ENCODE measurements at places on chromosomes 6 and 20. TPM values are rescaled to one million over a fixed set of nuclear protein-coding genes. Genes with fewer than 3 reads are reported as not detected.

DNA sequence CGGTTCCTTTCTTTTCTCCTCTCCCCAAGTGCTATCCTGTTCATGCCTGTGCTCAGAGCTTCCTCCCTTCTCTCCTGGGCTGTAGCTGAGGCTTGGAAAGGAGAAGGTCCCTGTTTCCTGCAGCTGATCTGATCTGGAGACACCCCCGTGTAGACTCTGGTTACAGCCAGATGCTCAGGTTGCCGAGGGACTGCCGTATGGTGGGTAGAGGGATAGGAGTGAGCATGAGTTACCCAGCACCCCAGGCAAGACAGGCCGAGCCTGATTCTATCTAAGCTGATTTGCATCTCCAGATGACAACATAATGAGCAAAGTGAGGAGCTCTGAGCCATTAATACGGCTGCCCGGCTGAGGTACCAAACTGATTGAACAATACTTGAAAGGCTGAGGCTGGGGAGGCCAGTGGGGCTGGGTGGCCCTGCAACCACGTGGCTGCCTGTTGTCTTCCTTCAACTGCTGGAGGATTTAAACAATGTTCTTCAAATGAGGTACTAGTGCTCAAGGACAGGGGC lies 91.8 kb downstream of the ASXL1 start:
- no peak for DNase-seq

DNA sequence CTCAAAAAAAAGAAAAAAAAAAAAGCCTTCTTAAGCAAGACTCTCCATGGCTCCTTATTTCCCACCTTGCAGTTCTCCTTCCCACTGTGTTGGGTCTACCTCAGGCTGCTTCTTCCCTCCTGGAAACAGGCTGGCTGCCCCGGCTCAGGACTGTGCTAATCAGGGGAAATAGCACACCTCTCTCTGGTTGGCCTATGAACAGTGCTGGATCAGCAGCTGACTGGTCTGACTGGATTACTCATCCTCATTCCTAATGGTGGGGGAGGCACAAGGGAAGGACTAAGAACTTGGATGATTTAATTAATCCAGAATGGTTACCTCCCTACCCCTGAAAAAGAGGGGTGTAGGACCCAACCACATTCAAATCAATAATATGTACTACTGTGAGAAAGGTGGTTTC lies 3.9 kb upstream of the SRSF3 start:
- DNase-seq, result no peak

Gene CRISP2
- total RNA-seq, result not detected

DNA sequence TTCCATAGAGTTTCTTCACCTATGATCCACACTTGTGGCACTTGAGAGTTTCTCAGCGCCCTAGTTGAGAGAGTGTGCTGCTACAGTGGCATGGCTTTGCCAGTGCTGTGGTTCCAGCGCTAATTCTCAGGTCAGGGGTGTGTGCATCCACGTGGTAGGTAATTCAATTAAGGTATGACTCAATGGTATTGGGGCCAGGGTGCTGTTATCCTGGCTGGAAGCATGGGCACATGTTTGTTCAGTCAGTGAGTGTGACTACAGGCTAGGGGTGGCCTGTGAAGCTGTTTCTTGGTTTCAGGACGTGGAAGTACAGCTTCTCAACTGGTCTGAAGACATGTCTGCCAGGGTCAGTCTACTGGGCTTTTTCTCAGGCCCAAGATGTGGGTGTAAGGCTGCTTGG lies 3.0 kb upstream of the SEMG2 start:
- DNase-seq, result no peak

- no peak for DNase-seq
Measured at GRCh38 chr6:145569140-145569539, 166.2 kb downstream of the EPM2A start.

DNA sequence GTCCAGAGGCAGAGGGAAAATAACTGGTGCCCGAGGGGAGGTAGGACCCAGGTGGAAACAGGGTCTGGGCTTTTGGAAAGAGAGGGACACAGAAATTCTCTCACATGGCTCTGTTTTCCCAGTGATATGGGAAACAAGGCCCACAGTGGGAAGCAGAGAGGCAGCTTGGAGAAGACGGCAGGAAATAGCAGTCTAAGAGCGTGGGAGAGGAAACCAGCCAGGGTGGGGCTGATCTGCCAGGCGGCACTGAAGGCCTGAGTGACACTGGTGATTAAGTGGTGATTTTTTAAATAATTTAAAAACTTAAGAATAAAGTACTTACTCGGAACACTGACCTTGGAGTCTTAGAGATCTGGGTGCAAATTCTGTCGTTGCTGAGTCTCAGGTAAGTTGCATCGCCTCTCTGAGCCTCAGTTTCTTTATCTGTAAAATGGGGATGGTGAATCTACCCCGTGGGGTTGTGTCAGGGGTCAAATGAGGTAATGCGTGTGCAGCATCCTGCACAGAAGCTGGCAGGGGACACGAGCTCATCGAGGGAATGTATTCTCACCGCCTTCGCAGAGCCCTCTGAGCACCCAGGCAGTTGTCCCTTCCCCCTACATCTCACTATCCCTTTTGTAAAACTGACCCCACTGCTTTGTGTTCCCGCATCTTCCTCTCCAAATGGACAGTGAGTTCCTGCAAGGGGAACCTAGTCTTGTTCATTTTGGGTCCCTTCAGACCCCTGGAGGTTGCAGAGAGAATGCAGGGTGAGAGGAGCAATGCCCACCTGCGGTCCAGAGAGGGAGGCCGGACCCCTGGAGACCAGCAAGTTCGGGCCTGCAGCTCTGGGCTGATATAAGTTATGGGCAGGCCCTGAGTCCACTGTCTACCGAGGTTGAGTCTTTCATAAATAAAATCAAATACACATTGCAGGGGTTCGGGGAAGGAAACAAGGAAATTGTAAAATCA lies 228.6 kb upstream of the PMEPA1 start:
- no peak for DNase-seq

DNA sequence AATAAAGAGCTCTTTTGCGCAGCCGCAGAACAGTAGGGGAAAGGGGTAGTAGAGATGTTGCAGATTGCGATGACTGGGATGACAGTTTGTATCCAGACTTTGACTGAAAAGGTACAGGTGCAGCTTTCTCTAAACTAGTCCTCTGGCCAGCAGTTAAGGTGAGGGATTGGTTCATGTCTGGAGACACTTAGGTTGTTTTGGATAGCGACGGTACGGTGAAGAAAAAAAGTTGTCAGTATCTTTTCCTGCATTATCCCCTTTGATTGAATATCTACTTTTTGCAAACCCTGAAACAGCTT lies 537 bp downstream of the PRR3 start:
- DNase-seq, result peak; percentile 80

- no peak for DNase-seq
Measured at GRCh38 chr6:9057937-9058336, 622.6 kb upstream of the SLC35B3 start.

DNA sequence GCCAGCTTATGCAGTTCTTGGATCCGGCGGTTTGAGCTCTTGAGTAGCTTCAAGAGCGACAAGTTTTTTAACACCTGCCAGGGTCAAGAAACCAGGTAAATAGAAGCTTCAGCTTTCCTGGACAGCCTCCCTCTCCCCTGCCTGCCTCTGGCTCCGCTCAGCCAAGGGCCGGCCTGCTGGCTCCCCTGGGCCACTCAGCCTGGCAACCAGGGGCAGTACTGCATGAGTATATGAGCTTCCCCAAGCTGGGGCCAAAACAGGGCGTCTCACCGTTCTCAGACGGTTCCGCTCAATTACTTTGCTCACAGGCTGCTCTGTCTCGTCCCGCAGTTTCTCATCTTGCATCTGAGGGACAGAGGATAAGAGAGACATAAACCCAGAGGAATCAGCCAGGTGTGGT lies 856 bp downstream of the TP53TG5 start:
- no peak for DNase-seq

DNA sequence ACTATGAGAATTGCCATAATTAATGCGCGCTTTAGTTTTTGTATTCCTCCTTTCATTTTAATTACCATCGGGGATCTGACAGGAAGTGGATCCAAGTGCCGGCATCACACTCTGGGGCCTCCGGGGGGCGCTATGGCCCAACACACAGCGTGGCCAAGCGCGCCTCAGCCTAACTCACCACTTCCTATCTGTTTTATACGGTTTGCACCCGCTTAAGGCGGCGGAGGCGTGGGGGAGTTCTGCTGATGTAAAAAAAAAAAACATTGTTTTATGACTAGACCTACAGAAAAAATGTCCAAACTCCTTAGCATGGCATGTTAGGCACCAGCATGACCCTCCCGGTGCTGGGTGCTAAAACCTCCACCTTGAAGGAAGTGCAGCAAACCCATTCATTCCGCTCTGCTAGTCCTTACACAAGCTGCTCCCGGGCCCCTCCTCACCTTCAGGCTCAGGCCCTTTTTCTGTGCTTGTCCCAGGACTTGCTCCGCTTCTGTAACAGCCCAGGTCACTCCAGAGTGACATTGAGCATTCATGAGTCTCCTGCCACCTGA lies 4.5 kb upstream of the EBF4 start:
- peak; percentile 91 for DNase-seq

Gene AGPAT4
- total RNA-seq, result 3.7 TPM

- DNase-seq, result no peak
Measured at GRCh38 chr6:2502998-2503674, 247.6 kb downstream of the MYLK4 start.

GRCh38 chr6:2819115-2819514 lies 22.5 kb downstream of the SERPINB1 start:
- DNase-seq, result no peak

DNA sequence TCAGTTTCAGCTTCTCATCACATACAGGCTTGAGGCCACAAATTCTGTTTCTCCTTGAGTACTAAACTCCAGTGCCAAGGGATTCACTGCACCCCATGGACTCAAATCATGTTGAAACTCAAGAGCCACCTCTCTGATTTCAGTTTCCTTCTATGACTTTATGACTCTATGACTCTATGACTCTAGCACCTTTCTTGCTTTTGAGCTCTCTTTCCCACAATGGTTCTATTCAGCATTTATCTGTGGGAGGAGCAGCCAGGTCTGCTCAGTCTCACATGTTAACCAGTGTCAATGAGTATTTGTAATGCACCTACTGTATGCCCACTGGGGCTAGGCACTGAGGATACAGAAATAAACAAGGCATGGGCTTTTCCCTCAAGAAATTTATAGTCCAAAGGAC lies 14.6 kb upstream of the SLC22A2 start:
- no peak for DNase-seq

Gene TPBG
- total RNA-seq, result 0.07 TPM

Gene SIRPB1
- 2.0 TPM for total RNA-seq

Gene THBD
- not detected for total RNA-seq

Gene C2
- 2.1 TPM for total RNA-seq

Gene KHDC1L
- not detected for total RNA-seq

- no peak for DNase-seq
Measured at GRCh38 chr20:38776363-38776762, 28.1 kb downstream of the ACTR5 start.

GRCh38 chr6:16637635-16638034 lies 123.6 kb downstream of the ATXN1 start:
- DNase-seq, result no peak

DNA sequence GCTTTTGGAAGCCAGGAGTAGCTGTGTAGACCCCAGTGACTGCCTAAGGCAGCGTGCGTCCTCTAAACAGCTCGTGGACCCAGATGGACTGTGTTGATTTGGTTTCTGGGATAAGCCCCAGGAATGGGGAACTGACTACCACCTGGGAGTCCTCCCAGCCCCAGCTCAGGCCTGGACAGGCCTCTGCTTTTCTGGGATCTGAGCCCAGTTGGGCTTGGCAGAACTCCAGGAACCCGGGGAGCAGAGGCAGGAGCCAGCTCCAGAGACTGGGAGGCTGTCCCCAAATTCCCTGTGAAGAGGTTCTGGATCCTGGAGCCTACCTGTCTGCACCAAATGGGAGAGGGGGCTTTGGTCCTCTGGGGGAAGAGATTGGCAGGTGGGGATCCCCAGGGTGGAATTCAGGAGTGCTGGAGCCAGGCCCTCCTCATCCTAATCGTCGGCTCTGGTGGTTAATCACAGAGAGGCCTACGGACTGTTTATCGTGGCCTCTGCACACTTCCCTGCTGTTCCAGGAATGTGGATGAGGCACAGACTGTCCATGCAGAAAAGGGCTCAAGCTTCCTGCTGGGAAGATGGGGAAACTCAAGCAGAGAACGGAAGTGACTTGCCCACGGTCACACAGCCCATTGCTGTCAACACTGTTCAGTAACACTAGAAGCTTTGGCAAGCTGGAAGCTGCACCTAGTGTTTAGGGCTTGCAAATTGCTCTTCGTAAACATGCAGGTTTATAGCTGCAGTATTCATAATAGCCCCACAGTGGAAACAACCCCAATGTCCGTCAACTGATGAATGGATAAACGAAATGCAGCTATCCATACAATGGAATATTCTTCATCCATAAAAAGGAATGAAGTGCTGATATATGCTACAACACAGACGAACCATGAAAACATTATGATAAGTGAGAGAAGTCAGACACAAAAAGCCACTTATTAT lies 100.6 kb downstream of the KCNB1 start:
- no peak for DNase-seq

Gene UBD
- total RNA-seq, result not detected

Gene PTPRT
- total RNA-seq, result not detected

DNA sequence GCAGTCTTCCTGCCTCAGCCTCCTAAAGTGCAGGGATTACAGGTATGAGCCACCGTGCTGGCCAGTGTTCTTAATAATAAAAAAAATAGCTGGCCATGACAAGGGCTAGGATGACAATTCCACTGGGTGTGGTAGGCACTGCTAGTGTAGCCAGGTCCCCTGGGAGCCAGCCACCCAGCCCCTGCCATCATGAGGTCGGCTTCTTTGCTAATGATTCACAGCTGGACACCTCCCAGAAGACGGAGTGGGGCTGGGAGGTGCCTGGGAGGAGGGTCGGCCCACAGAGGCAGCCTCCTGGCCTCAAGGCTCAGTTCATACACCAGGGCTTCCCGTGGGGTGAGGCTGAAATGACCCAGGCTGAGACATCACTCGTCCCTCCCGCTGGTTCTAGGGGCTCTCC lies 230.4 kb downstream of the TAF4 start:
- DNase-seq, result no peak

- no peak for DNase-seq
Measured at GRCh38 chr6:31037682-31038081, 27.4 kb downstream of the MUC22 start.

DNA sequence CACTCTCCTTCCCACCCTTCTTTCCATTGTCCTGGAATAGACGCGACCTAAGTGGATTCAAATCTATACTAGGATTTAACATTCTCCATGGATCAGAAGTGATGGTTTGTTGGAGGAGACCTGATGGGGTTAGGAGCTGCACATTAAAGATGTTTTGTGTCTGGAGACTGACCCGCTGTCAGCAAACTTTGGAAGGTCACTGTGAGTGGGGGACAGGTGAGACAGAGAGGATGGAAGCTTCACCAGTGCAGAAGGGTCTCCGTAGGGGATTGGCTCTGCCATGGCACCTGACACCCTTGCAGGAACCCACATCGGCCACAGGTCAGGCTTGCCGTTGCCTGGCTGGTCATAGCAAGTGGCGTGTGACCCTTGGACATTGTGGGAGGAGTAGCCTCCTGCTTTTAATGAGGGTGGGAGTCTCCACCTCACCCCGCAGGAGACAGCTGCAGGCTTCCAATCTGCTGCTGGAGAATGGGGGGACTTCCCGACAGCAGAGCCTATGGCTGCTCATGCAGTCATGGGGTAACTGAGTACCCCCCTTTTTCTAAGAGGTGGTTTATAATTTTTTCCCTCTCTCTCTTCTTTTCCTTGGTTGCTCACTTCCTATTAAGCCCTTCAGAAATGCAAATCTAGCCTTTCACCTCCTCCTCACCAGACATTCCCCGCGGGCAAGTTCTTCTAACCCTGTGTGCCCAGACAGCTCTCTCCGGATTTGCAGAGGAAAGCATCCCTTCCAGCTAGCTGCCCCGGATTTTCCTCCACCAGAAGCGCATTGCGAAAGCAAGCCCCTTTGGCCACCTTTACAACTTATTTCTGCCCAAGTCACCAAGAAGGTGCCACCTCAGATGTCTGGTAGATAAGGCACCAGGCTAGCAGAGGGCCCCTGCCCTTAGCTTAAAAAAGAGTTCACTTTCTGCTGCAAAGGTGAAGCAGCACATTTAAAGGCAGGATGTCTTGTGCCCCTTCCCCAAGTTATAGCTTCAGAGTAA lies 53.5 kb downstream of the DACT2 start:
- no peak for DNase-seq

All from activated naive CD4-positive, alpha-beta T cell treated with anti-CD3 and anti-CD28 coated beads for 36 hours (primary cell).